ENCODE measurements at places on chromosomes 1 and 21.

DNA sequence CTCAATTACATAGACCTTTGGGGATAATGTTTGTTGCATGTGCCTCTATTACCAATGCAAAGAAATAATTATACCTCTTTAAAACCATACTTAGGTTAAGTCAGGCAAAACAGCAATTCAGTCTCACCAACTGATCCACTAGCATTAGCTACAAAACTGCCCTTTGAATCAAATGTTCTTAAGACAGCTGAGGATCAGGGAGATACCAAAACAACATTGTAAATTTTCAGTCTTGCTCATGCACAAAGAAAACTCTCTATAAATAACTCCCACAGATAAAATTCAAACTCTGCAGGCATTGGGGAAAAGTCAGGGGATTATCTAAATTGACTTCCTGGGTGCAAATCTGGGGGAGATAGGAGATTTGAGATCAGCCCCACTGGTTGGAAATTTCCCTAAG lies 100.9 kb upstream of the DPT start:
- no peak for DNase-seq

GRCh38 chr1:232162001-232162400 lies 467.9 kb downstream of the SIPA1L2 start:
- DNase-seq: no peak

- no peak for DNase-seq
Observed at GRCh38 chr1:197909384-197909783, 7.0 kb downstream of the C1orf53 start.

- DNase-seq: no peak
Observed at GRCh38 chr1:207897188-207897587, 13.7 kb downstream of the CD34 start.

GRCh38 chr1:23533246-23534023 lies 2.4 kb upstream of the E2F2 start:
- DNase-seq: no peak

DNA sequence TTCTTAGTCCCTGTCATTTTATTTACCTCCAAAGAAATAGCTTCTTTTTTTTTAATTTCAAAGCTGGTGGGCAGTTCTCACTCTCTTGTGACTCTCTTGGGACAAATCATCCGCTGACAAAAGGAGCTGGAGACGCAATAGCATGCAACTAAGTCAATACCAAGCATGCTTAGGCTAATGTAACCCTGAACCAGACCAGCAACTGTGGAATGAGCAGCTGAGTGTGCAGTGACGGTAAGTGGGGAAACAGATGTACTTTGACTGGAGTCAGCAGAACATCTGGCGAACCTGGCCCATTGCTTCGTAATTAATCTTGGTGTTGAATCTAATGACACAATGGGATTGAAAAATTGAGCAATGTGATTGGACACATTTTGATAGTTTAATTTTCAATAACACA lies 280.7 kb upstream of the PLXNA2 start:
- DNase-seq: no peak

DNA sequence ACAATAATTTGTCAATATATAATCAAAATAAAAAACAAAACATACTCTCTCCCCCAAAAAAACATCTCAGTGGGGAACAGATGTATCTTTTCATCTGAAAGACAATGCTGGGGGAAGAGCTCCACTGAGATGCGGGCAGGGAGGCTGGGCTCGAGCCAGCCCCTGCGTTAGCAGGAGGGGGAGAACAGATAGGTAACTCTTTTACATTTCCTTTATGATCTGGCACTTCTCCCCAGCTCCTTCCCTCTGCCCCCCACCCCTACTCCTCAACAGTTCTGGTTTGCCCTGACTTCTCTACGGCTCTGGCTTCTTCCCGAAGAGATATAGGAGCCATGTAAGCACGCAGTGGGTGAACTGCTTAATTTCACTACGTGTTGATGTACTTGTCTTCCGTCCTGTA lies 12.4 kb downstream of the LEPR start:
- DNase-seq: no peak

- DNase-seq: no peak
Observed at GRCh38 chr21:22223385-22223784, 1225.2 kb downstream of the NCAM2 start.

DNA sequence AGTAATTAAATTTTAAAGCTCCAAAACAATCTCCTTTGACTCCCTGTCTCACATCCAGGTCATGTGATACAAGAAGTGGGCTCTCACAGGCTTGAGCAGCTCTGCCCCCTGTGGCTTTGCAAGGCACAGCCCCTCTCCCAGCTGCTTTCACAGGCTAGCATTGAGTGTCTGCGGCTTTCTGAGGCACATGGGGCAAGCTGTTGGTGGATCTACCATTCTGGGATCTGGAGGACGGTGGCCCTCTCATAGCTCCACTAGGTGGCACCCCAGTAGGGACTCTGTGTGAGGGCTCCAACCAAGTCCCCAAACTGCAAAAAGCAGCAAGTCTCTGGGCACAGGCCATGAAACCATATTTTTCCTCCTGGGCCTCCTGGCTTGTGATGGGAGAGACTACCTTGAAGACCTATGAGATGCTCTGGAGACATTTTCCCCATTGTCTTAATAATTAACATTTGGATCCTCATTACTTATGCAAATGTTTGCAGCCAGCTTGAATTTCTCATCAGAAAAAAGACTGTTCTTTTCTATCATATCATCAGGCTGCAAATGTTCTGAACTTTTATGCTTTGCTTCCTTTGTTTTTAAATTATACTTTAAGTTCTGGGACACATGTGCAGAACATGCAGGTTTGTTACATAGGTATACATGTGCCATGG lies 554.1 kb upstream of the OLFM3 start:
- peak; percentile 58 for DNase-seq

DNA sequence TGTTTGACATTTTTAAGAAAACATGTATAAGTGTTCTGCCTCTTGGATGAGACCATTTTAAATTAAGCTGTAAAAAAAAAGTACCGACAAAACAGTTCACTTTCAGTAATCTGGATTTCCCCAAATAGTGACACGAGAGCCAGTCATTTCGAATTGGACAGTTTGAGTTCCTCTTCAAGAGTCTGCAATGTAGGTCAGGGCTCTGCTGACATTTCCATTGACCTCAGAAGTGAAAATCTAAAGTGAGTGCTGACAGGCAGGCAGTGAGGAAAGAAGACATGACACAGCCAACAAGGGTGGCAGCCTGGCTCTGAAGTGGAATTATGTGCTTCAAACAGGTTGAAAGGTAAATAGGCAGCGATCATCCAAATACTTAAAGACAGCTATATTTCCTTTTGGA lies at the start of gene IL23R:
IL23R (plus strand) TSS at position 259 of the 400 bp plus-strand sequence. CDS start 1,667 bp downstream, outside the sequence.
- DNase-seq: no peak

GRCh38 chr1:19737104-19737825 lies 62.5 kb downstream of the TMCO4 start:
- DNase-seq: no peak

- DNase-seq: no peak
Observed at GRCh38 chr1:52426371-52426770, 22.0 kb downstream of the PRPF38A start.

DNA sequence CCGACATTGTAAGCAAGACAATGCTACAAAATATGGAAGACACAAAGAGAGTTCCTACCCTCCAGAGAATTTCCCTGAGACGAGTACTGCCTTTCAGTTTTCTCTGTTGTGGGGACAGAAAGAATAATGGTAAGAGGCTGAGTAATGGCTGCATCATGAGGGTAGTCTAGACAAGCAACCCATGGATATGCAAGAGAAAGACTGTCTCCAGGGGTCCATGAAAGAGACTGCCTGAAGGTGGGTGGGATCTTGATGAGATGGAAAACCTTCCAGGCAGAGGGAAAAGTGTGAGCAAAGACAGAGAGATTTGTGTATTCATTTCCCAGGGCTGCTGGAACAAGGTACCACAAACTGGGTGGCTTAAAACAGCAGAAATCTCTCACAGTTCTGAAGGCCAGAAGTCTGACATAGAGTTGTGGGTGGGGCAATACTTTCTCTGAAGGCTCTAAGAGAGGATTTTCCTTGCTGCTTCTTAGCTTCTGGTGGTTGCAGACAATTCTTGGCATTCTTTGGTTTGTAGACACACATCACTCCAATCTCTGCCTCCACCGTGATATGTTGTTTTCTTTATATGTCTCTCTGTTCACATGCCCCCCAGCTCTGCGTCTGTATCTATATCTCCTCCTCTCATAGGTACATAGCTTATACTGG lies 41.4 kb downstream of the ANP32E start:
- DNase-seq: no peak

- DNase-seq: no peak
Observed at GRCh38 chr1:71351438-71351837, 270.6 kb upstream of the ZRANB2 start.

DNA sequence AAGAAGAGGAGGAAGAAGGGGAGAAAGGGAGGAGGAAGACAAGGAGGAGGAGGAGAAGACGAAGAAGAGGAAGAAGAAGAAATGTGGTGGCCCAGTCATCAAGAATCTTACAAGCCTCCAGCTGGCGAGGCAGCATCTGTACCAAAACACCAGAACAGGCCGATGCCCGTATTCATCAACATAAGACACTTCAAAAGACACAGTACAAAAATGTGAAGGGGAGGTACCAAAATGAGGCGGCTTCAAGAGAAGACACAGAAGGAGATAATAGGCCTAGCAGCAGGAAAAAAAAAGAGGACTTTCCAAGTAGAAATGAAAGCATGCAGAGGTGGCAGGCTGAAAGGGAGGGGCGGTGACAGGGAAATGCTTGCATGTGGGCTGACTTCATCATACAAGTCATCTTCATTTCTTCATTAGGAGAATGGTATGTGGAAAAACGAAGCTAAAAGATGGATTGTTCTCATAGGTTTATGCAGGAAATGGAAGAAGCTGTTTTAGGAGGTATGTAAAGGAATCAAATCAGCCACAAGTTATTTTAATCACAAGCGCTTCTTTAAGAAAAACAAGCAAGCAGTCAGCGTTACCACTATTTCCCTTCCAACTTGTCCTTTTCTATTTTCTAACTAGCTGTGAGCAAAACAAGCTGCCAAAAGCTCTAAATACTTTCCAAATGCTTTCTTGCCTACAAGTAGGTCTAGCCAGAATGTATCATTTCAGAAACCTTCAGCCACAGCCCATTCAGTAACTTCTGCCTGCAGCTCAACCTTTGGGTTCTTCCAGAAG lies 192.3 kb downstream of the SLC45A1 start:
- no peak for DNase-seq

DNA sequence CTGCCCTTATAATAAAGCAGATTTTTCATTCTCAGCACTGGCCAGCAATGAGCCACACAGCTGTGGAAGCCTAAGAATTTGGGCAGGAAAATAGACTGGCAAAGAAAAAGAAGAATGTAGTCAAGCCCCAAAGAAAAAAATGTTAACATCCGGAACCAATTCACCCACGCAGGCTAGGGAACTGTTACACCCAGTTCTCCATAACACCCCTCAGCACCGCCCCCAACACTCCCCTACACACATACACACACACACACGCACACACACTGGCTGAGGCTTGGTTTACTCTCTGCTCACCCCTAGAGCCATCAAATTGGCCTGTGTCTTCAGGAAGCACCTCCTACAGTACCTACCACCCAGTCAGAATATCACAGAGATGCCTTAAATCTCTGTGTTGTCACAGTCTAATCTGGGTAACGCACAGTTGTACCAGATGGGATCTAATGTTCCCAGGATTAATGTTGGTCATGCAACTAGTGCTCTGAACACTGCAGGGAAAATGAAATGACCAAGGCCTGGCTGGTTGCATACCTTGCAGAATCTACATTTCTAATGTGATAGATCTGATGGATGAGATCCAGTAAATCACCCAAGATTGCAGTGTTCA lies 14.5 kb downstream of the TBX15 start:
- DNase-seq: no peak

GRCh38 chr1:82597649-82598048 lies 796.9 kb downstream of the ADGRL2 start:
- no peak for DNase-seq

DNA sequence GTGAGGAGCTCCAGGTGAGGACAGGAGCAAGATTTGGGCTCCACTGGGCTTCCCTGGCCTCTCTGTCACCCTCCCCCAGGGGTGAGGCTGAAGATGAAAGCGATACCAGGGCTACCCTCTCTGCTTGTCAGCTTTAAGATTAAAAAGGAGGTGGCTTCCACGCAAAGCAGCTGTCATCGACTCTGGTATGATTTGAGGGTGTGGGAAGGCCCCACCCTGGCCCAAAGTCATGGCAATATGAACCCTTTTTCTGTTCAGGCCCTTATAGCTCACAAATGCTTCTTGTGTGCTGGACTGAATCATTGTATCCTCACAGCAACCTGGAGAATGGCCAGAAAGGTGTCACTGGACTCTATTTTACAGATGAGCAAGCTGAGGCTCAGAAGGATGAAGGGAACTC lies 41.6 kb downstream of the NUAK2 start:
- no peak for DNase-seq

DNA sequence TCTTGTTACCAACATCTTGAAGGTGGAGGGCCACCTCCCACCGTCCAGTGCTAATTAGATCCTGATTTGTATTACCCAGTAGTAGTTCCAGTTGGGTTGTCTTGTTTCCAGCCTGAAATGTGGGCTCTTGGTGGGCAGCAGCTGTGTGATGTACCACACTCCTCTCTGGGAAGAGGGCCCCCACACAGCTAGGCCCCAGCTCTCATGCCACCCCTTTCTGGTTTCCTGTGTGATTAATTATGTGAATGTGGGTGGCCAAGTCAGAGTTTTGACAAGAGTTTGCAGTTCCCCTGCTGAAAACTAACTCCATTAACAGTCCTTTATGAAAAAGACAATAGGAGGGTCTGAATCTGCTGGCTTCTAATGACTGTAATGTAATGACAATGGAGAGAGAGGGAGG lies 3.8 kb downstream of the HMGB4 start:
- no peak for DNase-seq

- DNase-seq: no peak
Observed at GRCh38 chr1:62333441-62333840, 14.2 kb upstream of the KANK4 start.

DNA sequence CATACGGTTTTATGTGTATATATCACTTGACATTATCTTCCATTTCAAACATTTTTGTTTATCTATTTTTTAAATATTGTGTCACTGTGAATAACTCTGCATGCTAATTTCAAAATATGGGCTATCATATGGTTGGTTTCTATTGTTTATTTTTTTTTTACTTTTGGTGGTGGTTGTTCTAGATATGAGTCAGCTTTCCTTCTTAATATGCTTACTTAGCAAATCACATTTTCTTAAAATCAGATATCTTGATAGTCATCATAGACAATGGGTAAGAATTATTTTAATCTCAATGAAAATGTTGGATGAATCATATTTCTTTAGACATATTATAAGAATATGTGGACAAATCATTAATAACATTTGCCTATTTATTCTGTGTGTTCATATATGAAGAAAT lies 881.5 kb downstream of the BRINP3 start:
- DNase-seq: no peak

- DNase-seq: peak; percentile 55
Observed at GRCh38 chr1:27656157-27656893, 15.7 kb downstream of the IFI6 start.

DNA sequence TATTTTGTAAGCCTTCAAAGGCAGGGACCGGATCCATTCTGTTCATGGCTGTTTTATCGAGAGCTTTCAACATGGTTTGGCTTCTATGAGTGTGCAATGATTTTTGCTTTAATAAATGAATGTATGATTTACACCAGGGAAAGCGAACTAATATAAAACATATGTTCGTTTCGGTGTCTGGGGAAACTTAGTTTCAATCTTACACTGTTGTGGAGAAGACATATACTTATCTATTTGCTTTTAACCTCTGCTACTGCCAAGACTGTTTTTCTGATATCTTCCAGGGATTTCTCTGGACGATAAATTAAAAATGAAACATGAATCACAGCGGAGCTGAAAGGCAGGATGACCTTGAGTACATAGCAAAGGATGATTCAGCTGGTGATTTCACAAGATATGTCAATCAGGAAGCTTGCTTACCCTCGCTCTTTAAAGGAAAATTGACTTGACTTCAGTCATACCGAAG lies 14.7 kb upstream of the CYYR1 start:
- no peak for DNase-seq

GRCh38 chr1:147612366-147612765 lies 58.0 kb downstream of the ACP6 start:
- no peak for DNase-seq

All from H4 (cell line).